ENCODE measurements at places on chromosomes 16 and 17.

DNA sequence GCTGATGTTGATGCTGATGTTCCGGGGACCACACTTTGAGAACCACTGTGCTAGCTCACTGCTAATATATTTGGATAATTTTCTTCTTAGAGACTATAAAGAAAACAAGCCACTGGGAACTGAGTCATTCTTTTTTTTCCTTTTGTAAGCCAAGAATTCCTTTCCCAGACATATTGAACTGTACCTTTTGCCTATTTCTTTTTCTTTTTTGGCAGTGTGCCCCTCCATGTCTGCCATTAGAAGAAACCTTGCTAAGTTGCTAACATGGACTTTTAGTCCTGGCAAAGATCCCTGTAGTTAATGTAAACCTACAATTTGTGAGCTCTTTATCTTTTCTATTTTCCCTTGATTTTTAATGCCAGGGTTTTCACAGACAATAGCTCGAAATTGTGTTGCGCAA is 17.3 kb upstream of the ERCC4 start:
- no peak for DNase-seq

DNA sequence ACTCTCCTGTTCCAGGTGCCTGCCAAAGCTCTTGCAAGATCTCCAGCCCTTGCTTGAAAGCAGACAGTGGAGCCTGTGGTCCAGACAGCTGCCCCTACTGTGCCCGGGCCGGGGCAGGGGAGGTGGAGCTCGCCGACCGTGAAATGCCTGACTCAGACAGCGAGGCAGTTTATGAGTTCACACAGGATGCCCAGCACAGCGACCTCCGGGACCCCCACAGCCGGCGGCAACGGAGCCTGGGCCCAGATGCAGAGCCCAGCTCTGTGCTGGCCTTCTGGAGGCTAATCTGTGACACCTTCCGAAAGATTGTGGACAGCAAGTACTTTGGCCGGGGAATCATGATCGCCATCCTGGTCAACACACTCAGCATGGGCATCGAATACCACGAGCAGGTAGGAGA is 17.7 kb downstream of the CACNA1G start:
- DNase-seq, result no peak

DNA sequence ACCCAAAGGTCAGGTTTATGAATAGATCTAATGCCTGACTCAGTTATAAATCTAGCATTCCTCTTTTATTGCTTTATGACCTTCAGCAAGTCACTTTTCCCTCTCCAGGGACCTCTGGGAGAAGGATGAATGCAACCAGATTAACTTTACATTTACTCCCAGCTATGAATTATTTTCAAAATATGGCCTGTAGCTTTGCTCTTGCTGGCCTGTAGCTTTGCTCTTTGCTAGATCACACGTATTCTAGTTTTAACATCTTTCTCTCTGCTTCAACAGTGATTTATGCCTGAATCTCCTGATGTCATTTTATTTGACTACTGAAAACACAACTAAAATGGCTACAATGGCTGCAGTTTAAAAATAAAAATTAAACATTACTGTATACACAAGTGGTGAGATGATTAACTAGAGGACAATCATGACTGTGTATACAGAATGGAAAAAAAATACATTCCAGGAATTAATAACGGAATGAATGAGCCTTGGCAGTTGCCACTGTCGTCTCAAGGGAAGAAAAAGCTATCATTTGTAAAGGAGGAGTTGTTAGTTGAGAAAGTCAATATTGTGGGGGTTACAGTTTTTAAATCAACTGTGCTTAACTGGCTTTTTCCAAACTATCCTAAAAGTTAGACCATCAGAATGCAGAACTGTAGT is 434.5 kb upstream of the GOT2 start:
- no peak for DNase-seq

GRCh38 chr17:32926183-32926582 is 1.8 kb upstream of the TMEM98 start:
- no peak for DNase-seq

DNA sequence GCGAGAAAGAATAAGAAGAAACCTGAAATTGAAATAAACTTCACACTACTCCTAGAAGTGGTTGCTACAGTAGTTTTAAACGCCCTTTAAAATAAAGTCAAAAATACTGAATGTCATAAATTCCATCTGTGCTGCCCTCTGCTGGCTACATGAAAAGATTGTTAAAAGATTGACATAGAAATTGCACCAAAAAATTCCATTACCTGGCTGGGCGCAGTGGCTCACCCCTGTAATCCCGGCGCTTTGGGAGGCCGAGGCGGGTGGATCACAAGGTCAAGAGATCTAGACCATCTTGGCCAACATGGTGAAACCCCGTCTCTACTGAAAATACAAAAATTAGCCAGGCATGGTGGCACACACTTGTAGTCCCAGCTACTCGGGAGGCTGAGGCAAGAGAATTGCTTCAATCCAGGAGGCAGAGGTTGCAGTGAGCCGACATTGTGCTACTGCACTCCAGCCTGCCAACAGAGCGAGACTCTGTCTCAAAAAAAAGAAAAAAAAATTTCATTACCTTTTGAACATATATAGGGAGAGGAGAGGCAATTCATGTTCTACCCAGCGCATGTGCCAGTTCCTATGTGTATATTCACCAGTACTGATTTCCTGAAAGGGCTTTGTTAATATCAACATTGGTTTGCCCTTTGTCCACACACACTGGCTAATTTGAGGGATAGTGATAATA is 36.5 kb downstream of the CYTH1 start:
- DNase-seq, result no peak

- DNase-seq, result peak; percentile 89
Observed at GRCh38 chr17:1755252-1755826, 6.5 kb upstream of the SERPINF1 start.

GRCh38 chr17:33277436-33278100 is 15.5 kb downstream of the ASIC2 start:
- no peak for DNase-seq

DNA sequence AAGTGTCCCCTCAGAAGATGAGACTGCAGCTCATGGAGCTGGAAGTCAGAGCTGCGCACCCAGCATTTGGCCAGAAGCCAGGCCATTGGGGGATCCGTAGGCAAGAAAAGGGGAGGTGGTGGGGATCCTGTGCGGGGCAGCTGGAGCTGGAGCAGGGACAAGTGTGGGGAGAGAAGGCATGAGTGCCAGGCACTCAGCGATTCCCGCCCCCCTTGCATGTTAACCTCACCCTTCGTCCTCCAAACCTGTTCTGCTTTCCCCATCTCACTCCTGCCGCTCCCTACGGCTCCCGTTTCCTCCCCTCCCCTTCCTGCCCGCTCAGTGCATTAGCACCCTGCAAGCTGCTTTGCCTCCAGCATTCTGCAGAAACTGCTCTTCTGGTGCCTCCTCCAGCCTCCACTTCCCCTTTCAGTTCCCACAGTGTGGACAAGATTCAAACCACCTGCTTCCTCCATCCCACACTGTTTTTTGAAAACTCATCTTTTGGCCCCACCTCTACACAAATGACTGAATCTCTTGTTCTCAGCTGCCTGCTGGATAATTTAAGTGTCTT is 5.6 kb downstream of the ALOX15 start:
- no peak for DNase-seq

DNA sequence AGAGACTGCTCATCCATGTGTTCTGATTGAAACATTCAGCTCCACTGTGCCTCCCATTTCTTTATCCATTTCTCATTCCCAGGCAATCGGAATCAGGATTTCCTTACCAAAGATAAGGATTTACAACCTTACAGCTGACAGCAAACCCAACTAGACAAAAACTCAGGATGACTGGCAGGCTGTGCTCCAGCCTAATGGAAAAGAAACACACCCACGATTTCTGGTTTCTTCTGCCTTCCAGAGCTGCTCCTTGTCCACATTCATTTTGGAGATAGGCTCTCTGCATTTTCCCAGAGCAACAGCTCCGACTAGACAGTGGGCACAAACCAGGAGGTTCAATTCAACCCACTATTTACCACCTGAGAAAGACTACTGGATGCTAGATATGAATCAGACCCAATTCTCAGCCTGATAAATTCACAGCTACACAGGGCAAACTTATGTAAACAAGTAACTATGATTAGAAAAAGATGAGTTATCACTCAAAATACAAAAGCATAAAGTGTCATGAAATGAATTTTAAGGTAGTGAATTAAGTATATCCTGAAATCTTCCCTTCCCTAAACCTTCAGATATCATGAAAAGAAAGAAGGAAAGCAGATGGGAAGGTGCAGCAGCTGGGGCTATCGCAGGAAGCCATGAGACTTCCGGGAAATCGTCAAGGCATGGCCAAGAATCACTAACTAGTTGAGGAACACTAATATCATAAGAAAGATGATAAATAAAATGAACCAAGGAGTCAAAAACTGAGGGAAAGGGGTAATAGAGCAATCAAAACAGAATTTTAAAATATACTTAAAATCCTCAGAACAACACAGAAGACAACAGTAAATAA is 44.8 kb upstream of the CLEC18B start:
- DNase-seq, result no peak

- no peak for DNase-seq
Observed at GRCh38 chr17:74126959-74127358, 76.5 kb upstream of the RPL38 start.

DNA sequence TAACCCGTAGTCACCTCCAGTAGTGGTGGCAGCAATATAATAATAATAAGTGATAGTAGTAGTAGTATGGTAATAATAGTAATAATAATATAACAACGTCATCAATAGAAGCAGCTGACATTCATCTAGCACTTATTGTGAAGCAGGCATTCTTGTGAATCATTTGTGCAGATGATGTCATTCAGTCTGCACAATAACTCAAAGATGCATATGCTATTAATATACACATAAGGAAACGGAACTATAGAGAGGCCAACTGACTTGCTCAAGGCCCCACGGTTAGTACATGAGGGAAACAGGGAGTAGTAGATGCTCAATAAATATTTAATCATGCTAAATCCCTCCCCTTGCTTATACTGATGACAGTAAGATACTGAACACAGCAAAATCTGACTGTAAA is 35.4 kb upstream of the GAN start:
- DNase-seq, result no peak

Data from spinal cord (tissue), 10 donors.